ENCODE measurements at places on chromosomes 13 and 19.

DNA sequence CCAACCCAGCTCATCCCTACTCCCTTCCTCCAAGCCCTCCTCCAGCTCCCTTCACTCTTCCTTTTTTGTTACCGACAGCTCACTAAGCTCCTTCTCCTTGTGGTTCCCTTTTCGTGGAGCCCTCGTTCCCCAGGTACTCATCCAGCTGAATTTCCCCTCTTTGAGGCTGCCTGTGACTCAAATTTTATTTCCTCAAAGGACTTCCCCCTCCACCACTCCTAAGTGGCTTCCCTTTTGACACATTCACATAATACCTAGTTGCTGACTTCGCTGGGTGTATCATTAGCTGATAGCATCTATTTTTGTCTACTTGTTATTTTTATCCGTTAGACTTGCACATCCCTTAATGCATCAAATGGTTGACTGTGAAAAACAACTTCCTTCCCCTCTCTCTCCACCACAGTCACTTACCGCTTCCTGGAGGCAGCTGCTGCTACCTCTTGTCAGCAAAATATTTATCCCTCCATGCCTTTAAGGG lies 14.5 kb downstream of the FFAR2 start:
- no peak for DNase-seq

DNA sequence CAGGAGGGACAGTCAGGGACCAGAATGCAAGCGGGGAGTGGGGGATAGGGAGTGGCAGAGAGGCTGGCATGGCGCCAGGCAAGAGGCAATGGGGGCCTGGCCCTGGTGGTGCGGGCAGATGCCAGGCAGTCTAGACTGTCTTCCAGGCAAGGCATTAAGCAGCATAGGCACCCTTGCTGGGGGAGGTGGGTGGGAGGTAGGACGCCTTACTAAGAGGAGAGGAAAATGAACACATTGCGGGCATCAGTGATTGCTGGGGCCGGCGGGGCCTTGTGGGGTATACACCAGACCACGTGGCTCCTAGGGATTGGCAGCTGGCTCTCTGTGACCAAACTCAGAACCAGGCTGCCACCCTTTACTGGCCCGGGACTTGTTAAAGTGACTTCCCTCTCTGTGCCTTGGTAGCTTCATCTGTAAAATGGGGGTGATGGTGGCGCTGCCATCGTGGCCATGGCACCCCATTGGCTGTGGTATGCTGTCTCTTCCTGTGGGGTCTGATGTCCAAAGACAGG lies 46.0 kb downstream of the DNM2 start:
- DNase-seq = no peak

- DNase-seq = no peak
Measured at GRCh38 chr13:99135591-99135990, 65.1 kb upstream of the UBAC2 start.

DNA sequence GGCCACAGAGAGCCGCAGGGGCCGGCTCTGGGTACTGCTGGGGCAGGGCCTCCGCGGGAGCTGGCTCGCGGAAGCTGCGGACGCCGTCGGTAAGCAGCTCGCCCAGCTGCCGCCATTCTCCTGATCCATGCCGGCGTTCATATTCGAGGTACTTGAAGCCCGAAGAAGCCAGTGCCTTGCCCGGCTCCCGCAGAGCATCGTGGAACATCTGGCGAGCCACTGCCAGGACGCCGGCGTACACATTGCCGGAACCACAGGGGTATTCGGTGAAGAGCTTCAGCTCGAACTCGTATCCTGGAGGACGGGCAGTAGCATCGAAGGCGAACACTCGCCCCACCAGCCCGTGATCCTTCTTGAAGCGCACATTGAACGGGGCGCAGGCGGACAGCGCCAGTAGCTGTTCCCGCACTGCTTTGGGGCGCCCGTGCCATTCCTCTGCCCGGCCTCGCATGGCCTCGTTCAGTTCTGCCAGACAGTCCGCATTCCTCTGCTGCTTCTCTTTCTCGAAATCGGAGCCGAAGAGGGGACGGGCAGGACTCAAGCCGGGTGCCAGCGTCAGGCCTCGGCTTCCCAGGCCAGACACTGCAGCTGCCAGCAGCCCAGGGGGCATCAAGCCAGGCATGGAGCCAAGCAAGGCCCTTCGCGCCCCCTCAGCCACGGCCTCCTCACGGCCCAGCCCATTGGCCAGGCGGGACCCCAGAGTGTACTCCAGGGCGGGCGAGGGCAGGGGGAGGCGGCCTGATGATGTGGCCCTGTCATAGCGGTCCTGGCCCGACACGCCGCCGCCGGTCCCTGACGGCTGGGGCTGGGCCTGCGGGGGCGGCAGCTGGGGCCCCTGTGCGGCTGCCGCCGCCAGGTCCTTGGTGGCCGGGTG lies 1.0 kb downstream of the IRF2BP1 start:
- no peak for DNase-seq

DNA sequence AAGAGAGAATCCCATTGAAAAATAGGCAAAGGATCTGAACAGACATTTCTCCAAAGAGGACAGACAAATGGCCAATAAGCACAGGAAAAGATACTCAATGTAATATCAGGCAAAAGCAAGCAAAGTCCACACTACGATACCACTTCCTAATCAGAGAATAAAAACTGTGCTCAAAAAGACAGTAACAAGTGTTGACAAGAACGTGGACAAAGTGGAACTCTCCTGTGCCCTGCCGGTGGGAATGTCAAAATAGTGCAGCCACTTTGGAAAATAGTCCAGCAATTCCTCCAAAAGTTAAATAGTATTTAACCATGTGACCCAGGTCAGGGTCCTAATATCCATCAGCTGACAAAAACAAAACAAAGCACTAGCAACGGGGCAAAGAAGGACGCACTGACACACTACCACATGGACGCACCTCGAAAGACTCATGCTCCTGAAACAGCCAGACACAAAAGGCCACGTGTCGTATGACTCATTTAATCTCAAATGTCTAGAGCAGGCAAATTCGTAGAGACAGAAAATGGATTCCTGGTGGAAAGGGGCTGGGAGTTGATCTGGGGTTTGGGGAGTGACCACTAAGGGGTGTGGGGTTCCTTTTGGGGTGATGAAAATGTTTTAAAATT lies 5.2 kb downstream of the MIER2 start:
- DNase-seq = no peak

DNA sequence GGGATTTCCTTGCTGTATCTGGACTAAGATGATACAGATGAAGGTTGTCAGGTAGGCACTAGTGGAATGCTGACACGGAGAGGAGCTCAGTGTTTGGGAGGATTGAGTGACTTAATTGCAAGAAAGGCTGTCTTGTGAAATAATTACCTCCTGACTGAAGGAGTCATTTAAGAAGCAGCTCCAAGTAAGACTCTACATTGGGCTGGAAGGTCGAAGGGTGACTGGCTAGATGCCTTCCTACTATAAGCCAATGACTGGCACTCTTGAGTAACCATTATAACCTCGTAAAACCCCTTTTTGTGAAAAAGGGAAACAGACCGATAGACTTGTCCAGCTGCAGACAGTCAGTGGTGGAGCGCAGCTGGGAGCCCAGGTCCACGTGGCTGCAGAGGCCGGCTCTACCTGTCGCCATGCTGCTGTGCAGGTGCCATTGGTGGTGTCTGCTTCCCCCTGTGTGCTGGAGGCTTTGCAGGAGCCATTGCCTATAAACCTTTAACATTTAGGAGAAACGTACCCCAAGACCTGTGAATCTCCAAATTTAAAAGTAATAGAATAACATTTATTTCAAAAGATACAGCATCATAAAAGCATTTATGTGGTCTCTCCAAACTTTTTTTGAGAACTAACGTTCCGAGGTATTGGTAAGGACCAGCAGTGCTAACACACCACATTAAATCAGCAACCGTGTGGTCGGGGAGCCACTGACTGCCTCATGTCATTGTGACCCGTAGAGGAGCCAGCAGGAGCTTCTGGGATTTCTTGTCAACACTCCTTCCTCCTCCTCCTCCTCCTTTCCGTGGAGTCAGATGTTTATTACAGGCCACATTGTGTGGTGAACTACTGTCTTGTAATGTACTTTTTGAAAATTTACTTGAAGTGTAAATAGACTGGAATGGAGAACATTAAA lies 80.4 kb upstream of the TEX29 start:
- no peak for DNase-seq

GRCh38 chr13:38518328-38518727 lies 168.5 kb upstream of the FREM2 start:
- DNase-seq = no peak

DNA sequence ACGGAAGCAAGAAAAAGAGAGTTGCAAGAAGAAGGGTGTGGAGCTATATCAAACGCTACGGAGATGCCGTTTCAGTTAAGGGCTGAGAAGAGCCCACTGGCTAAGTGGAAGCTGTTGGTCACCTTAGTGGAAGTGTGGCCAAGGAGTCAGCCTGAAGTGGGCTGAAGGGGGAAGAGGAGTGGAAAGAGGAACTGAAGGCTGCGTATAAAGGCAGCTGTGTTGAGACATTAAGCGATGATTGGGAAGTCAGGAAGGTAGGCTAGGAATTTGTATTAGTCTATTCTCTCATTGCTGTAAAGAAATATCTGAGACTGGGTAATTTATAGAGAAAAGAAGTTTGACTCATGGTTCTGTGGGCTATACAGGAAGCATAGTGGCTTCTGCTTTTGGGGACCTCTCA lies 14.1 kb upstream of the FRY start:
- no peak for DNase-seq

DNA sequence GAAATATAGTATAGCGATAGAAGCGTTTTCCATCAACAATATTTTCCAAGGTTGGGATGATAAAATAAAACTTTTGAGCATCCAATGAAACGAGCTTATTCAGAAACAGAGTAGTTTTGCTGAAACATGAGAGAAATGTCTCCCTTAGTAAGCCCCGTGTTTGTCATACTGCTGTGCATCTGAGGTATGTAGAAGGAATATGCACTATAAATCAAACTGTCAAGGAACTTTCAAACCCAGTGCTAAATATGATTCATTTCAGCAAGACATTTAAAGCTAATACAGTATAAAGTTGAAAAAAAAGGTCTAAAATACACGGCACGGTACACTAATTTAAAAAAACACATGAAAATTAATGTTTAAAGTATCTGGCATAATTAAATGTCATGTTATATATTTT lies 546.2 kb downstream of the SLITRK5 start:
- no peak for DNase-seq

DNA sequence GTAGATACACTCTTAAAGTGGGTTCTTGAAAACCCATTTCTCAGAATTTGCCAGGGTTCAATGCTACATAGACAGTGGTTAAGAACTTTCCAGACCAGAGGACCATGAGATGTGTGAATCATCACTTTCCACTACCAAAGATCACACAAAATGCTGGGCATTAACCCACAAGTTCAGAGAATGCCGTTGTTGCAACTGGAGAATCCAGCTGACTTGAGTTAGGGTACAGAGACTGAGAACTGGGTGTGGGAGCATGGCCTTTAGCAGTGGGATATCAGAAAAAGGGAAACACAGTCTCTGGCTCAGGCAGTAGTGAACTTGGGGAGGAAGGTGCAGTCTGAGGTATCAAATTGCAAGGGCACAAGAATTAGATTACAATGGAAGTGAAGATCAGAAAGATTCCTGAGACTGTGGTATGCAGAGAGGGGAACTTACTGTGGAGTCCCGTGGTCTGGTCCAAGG lies 51.5 kb upstream of the WDFY2 start:
- DNase-seq = no peak

DNA sequence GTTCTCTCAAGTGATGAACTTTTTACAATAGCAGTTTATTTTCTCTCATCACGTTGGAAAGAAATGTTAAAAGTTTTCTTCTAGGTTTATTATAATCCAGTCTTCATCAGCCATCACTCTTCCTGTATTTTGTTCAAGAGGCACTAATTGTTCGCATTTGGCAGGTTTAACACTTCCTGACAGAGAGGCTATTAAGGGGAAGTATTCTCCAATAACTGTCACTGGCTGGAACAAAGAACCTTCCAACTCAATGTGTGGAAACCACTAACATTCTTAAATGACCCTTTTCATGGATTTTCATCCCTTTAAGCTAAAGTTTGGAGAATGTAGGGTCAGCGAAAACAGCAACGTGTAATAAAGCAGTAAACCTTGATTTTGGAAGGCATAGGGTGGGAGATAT lies 145.1 kb downstream of the PCCA start:
- no peak for DNase-seq

- no peak for DNase-seq
Measured at GRCh38 chr13:100610391-100611347, 22.1 kb upstream of the GGACT start.

- DNase-seq = no peak
Measured at GRCh38 chr19:39814595-39814994, 19.4 kb downstream of the DYRK1B start.

GRCh38 chr13:30105381-30105780 lies 202.0 kb downstream of the KATNAL1 start:
- no peak for DNase-seq

GRCh38 chr19:56838024-56838908 lies 2.3 kb downstream of the PEG3 start:
- DNase-seq = no peak

GRCh38 chr13:48866249-48866648 lies 109.5 kb upstream of the FNDC3A start:
- DNase-seq = no peak

GRCh38 chr19:4386041-4386782 lies 14.1 kb downstream of the SH3GL1 start:
- DNase-seq = no peak

DNA sequence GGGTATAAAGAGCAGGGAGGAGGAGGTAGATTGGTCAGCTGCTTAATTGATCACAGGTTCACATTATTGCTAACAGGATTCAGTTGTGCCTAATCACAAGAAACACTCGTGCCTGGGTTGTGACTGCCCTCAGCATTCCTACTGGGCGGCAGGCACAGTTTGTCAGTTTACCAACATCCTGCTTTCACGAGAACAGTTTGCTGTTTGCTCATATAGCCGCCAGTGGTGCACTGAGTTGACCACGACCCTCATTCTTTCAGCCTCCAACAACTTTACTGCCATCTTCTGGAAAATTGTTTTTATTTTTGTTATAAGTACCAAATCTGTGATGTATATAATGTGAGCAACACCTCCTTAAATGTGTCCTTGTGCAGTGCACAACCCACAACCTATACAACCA lies 16.2 kb upstream of the IFT88 start:
- no peak for DNase-seq

GRCh38 chr19:478236-478903 lies 17.5 kb upstream of the SHC2 start:
- no peak for DNase-seq

DNA sequence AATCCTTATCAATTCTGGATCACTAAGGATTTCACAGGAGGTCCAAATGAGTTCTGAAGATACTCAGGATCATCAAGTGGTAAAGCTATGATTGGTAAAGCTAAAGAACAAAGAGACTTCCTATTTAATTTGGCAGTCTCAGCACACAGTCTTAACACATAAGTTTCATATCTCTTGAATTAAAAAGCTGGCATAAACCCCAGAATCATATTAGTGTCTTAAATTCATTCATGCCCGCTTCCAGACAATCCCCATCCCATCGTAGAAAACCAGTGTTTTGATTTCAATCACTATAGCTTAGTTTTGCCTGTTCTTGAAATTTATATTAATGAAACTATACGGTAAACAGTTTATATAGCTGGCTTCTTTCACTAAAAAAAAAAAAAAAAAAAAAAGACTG lies 278.7 kb downstream of the DIAPH3 start:
- no peak for DNase-seq

GRCh38 chr13:100428986-100429385 lies 159.6 kb downstream of the GGACT start:
- DNase-seq = no peak

Data from AG09319 (cell line).